ENCODE measurements at places on chromosomes 12 and 14.

GRCh38 chr14:94345344-94346064 lies 22.4 kb upstream of the SERPINA6 start:
- DNase-seq = no peak

DNA sequence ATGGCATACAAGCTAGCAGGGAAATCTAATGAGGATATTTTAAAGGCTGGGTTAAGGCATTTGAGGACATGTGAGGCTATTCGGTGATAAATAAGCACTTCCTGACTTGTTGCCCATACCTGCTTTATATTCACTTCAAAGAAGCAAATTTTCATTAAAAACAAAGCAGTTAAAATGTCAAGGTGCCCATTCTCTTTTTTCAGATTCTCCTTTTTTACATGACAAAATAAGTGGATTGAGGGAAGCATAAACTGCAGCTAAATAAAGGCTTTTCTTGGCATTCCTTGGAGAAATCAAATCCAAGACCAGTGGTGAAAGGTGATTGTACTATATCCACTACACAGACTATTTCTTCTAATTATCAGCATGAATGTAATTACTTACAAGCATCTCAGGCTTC lies 166.9 kb downstream of the PTCSC3 start:
- no peak for DNase-seq

- no peak for DNase-seq
These were observed 23.3 kb upstream of the MYF6 start for GRCh38 chr12:80684077-80684495.

- DNase-seq = no peak
These were observed 13.3 kb upstream of the PZP start for GRCh38 chr12:9221483-9221882.

GRCh38 chr12:25200703-25201102 lies 5.7 kb downstream of the ETFRF1 start:
- no peak for DNase-seq

DNA sequence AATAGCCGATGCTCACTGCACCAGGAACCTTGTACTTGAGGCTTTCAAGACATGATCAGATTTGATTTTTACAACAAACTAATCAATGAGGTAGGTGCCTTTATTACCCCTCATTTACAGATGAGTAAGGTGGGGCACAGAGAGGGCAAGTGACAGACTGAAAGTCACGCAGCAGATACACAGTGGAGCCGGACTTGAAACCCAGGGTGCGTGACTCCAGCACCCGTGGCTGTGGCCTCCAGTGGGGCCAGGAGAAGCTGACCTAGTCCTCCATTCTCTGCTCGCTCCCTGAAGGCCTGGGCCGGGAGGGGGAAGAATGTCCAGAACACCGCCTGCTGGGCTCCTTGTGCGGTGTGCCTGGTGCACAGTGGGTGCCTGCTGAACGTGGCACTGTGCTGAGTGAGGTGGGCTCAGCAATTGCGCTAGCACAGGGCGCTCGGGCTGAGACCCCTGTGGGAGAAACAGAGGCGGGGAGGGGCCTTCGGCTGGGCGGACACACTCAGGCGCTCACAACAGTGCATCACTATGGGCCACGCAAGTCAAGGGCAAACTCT lies 125.2 kb downstream of the CALM1 start:
- no peak for DNase-seq

DNA sequence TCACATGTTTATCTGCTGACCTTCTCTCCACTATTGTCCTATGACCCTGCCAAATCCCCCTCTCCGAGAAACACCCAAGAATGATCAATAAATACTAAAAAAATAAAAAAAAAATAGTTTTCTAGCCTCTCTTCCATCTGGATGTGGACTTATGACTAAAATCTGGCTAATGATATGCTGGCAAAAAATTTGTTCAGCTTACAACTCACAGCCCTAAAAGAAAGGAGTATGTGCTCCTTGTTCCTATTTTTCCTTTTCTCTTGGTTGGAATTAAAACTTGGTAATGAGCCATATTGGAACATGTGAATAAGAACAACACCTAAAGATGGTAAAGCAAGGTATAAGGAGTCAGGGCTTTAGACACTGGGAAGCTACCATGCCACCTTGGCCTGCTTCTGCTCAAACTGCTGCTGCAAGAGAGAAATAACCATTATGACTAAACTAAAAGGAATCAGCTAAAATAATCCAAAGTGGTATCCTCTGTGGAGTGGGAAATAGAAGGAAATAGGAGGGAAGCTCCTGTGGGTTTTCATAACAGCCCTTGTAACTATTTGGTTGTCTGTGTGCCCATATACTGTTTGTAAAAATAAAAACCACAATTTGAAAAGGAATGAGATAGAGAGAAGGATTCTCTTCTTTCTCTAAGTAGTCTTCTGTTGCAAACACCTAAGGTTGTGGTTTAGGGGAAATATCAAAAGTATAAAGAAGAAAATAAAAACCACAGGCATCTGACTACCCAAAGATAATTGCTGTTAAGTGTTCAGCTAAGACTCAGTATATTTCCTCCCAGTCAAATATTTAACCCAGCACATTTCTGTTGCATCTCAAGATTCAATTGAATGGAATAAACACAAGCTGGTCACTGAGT lies 53.8 kb downstream of the SDR9C7 start:
- DNase-seq = no peak

DNA sequence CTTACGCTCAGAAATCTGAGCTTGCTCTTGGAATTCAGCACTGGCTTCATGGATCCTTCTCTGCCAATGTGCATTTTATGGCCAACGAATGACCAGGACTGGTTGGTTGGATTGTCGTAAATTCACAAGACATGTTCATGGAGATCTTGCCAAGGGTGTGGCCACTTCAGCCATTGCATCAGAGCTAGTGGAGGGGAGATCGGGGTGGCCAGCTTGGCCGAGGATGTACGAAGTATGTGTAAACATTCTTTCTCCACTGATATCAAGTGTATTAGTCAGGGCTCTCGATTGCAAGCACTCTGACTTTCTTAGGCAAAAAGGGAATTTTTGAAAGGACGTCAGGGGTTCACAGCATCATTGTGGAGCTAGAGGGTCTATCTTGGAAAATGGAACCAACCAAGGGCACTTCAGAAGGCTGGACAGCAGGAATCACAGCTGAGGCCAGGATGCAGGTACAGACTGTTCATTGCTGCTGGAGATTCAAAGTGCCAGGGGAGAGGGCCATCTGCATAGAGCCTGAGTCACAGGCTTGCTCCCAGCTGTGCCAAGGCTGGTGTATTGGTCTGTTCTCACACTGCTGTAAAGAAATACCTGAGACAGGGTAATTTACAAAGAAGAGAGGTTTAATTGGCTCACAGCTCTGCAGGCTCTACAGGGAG lies 32.9 kb upstream of the ADGRD1 start:
- no peak for DNase-seq

- no peak for DNase-seq
These were observed 39.8 kb upstream of the LMNTD1 start for GRCh38 chr12:25592725-25593495.

GRCh38 chr14:50044042-50044651 lies 72.2 kb downstream of the VCPKMT start:
- DNase-seq = peak; percentile 48

GRCh38 chr14:104805326-104805678 lies 4.4 kb downstream of the ZBTB42 start:
- no peak for DNase-seq
